ENCODE measurements at places on chromosomes 16 and 17. TPM values are rescaled to one million over a fixed set of nuclear protein-coding genes. Genes with fewer than 3 reads are reported as not detected.

- DNase-seq, result no peak
Observed at GRCh38 chr16:728890-729744, 2.2 kb downstream of the HAGHL start.

DNA sequence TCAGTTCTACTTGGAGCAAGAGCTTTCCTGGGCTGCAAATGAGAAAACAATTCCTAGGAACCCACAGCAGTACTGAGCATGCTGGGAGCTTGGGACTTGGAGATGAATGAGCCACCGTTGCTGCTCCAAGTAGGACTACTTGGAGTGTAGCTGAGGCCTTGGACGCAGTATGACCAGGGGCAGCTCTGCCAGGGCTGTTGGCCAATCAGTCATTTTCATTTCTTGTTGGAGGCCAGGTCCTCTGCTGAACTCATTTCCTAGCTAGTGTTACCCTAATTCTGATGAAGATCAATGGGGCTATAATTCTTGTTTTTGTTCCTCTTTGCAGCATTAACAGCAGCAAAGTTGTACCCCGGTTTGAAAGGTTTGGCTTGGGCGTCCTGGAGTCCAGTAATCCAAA lies 8.0 kb upstream of the LGALS9 start:
- DNase-seq, result no peak

PARD6A gene
- 1.2 TPM for polyA plus RNA-seq

HLF gene
- polyA plus RNA-seq, result 2.6 TPM

SNRNP25 gene
- polyA plus RNA-seq, result 37.1 TPM

KCTD19 gene
- 6.5 TPM for polyA plus RNA-seq

GRCh38 chr16:84026606-84027005 lies 16.0 kb downstream of the SLC38A8 start:
- no peak for DNase-seq

DNA sequence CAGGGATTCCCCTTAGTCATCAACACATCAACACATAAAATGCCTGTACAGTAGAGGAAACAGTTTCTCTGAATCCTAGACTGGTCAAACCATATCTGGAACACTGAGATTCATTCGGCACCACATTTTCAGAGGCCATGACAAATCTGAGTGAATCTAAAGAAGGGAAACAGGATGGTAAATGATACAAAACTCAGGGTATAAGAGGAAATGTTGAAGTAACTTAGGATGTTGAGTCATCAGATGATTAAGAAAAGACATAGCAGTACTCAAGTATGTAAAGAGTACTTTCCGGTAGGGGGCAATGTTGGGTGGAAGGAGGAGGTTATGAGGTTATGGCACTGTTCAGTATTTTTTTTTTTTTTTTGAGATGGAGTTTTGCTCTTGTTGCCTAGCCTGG lies 358.5 kb upstream of the PMFBP1 start:
- DNase-seq, result no peak

- DNase-seq, result no peak
Observed at GRCh38 chr17:4204710-4205173, 59.0 kb downstream of the ANKFY1 start.

DNA sequence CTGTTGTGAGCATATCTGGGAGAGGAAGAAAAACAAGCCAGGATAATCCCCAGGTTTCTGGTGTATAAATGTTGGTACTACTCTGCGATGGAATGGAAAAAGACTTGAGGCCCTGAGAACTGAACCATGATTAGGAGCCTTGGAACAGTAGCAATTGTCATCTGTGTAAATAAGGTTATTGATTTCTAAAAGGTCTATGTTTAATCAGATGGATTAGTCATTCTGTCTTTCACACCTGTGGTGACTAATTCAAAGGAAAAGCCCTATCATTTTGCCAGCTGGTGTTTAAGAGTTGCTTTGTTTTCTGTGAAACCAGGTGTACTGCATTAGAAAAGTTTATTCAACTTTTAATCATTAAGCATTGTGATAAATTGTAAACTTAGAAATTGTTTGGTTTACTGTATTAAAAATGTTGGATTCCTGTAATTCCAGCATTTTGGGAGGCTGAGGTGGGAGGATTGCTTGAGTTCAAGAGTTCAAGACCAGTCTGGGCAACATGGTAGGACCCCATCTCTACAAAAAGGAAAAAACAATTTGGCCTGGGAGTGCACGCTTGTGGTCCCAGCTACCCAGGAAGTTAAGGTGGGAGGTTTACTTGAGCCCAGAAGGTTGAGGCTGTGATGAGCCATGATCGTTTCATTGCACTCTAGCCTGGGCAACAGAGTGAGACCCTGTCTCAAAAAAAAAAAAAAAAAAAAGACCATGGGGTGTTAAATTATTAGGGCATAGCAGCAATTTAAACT lies 29.0 kb upstream of the KPNB1 start:
- DNase-seq, result no peak

SNX20 gene
- polyA plus RNA-seq, result 0.94 TPM

SLFN12L gene
- polyA plus RNA-seq, result 28.0 TPM

LLGL2 gene
- polyA plus RNA-seq, result 51.7 TPM

- no peak for DNase-seq
Observed at GRCh38 chr17:63702721-63703015, 2.7 kb upstream of the LIMD2 start.

CLEC18B gene
- 1.8 TPM for polyA plus RNA-seq

PHF23 gene
- polyA plus RNA-seq, result 32.7 TPM

DNA sequence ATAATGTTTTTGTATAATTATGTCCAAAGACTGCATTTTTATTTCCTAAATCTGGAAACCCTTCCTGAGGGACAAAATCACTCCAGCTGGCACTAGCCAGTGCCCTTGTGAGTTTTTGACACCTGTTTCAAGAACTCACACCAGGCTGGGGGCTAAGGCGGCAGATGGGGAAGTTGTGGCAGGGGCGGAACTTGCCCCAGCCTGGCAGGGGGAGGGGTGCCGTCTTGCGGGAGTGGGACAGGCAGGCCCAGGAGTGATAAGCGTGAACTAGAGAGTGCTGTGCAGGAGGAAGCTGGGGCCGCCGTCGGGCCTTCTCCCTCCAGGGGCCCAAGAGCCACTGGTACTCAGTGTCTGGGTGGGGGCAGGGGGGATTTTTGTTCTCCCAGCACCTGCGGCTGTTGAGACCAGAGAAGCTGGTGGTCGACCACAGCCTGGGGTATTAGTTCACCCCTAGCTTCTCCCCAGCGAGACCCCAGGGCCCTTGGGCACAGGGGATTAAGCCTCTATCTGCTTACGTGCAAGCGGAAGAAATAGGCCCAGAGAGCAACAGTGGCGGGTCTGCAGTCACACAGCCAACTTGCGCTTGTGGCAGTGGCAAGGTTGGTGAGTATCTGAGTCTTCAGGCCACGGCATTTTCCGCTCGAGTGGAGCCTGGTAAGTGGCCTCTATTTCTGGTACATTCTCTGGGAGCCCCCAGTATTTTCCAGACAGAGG lies 40.2 kb upstream of the PLCG2 start:
- DNase-seq, result no peak

DNA sequence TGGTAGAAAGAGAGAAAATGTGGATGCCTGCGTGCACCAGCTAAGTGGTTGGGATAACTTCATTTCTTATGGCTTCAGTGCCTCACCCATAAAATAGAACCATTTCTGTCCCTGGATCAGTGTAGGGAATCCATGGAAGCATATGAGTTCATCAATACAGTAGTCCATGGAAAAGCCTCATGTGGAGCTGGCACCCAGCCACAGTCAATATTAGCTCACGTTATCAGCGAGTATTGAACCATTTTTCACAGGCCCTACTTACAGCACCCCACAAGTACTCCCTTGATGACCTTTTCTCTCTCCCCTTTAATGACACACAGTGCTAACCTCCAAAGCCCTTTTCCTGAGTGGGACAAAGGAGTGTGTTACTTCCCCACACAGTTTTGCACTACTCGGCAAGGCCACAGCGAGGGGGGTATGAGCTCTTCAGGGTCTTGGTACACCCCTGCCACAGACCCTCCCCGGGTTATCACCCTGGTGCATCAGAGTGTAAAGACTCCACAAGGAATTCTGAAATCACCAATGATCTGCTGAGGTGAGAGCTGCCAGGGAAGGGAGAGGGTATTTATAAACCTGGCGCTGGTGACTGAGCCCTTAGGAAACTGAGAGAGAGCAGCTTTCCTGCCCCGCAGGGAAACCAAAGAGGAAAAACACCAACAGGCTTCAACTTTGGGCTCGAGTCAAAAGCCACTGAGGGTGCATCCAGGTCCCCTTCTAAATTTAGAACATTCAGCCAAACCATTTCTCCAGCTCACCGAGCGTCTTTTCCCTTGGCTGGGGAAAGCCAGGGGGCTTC lies 36.9 kb downstream of the DYNLRB2 start:
- no peak for DNase-seq

DNA sequence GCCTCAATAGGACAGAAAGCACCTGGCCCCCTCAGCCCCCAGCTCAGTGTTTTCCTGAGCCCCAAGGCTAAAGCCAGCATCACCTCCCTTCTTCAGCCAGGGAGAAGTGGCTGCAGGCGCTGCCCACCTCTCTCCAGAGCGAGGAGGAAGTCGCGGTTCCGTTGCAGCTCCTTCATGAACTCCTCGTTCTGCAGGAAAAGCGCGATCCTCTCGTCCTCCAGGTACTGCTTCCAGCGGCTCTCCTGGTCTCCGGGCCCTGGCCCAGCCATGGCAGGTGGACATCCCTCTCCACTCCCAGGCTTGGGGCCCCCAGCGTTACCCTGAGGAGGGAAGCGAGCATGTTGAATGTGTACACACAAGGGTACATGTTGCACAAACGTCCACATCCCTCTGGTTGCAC lies 22.7 kb upstream of the MRPS23 start:
- no peak for DNase-seq

DRC3 gene
- 20.5 TPM for polyA plus RNA-seq

DNA sequence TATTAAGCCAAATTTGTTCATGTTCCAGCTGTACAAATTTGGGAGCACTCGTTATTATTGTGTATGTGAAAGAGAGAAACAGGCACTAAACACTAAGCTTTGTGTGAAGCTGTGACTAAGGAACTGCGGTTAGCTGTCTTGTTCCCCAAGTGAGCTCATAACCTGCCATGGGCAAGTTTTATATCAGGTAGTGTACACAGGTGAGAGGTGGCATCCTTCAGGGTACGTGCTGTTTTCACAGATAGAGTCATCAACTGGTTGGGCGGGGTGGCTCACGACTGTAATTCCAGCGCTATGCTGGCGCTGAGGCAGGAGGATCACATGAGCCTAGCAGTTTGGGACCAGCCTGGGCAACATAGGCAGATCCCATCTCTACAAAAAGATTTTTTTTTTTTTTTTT lies 2.8 kb downstream of the DNAJA3 start:
- no peak for DNase-seq

CHTF18 gene
- 16.8 TPM for polyA plus RNA-seq

HOXB1 gene
- 0.05 TPM for polyA plus RNA-seq

RNF112 gene
- polyA plus RNA-seq, result 3.4 TPM

MFSD6L gene
- 0.70 TPM for polyA plus RNA-seq

Measured in right lung (tissue), 10 donors.